GM12864 (cell line): ENCODE measurements at places on chromosomes 1 and 21.

DNA sequence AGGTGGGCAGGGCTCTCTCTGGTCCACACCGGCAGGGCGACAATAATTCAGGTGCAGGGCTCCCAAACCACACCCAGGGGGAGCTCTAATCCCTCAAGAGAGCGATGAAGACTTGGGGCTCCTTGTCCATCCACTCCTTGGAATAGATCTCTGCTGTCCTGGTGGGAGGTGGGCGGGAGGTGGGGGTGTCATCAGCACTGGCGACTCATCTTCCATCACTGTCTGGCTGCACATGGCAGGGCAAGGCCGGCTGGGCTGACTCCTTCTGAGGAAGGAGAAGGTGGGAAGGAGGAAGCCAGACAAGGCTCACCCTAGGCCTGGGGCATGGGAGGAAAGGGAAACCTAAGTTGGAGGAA, 29.3 kb downstream of the TNNT2 start:
- DNase-seq: peak; percentile 3

DNA sequence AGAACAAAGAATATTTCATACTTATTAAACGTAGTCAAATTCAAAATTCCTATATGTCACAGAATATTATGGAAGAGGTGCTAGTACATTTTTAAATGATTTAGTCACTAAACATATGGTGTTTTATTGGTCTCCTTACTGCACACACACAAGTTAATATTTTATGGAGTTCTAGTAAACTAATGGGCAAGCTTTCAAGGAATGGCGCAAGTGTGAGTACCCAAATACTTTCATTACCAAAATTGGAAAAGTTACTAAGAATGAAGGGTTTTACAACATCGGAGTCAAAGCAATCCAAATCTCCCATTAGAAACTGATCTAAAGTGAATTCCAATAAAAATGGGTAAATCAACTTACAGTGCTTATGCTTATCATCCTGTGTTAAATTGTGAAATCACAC, 921.9 kb downstream of the ADGRL2 start:
- DNase-seq: no peak

- DNase-seq: no peak
Measured at GRCh38 chr1:62209931-62210595, 15.4 kb downstream of the L1TD1 start.

DNA sequence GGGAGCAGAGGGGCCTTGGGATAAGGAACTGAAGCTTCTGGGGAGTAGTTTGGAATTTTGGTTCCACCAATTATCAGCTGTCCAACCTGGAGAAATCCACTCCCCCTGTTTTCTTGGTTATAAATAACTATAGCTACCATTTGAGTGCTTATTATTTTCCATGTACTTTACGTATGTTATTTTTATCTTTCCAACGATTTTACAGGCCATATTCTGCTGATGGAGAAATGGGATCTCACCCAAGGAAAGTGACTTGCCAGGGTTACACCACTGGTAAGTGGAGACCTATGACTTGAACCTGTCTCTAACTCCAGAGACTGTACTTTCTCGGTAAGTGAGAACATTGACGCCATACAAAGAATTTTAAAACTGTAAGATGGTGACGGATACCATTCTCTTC, 49.0 kb upstream of the CD34 start:
- no peak for DNase-seq

- DNase-seq: no peak
Measured at GRCh38 chr1:54577612-54578011, 29.6 kb downstream of the ACOT11 start.

GRCh38 chr1:117820096-117820495, 109.3 kb downstream of the GDAP2 start:
- DNase-seq: no peak

GRCh38 chr1:85274969-85275453, 1.4 kb downstream of the BCL10 start:
- no peak for DNase-seq

GRCh38 chr1:210301615-210302000, 27.1 kb upstream of the HHAT start:
- no peak for DNase-seq

DNA sequence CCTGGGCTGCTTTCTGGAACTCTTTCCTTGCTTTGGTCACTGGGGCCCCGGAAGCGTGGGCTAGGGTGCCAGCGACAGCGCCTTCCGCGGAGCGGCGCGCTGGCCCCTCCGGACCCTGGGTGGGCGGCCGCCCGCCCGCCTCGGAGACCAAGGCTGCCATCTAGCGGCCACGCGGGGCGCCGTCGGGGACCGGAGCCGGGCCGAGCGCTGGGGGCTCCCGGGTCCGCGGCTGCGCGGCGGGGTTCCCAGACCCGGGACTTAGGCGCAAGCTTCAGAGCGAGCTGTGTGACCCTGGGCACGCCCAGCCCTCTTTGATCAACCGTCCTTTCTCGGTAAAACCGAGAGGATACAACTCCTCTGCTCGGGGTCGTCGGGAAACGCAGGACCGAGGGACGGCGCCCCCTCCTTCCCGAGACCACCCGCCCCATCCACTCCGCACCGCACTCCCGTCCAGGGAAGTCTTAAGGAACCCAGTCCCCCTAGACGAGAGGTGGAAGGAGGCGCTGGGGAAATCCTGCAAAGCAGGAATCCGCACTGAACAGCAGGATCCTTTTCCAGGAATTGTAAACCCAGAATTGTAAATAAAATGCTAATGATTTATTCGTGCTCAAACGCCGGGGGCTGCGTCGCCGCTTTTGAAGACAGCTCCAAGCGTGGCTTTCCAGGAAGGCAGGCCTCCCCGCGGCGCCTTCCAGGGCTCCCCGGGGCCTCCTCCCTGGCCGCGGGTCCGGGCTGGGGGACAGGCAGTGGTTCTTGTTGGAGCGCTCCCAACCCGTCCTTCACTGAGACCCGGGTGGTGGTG, 41.2 kb downstream of the RRAGC start:
- DNase-seq: no peak

DNA sequence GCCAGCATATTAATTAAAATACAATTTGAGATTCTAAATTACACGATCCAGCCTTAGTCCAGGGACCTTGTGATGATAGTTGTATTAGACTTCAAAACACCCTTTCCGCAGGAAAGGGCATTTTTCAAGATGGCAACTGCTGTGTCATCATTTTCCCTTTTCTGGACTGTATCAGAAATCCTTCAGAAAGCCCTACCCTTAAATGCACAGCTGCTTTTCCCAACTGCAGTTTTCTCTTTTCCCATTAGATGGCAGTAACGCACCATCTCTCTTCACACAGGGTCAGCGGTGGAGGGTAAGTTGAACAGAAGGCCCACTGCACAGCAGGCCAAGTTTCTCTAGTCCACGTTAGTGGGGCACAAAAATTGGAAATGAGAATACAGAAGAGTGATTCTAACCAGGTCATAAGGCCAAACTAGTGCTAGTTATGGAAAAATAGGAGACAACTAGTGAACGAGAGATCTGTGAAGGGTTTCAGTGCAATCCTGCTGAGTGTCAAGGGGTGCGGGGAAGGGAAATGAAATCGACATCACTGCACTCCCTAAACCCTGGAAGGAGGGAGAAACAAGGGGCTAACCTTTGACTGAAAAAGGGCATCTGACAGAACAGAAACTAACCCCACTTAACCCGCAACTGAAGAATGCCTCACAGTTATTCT, 22.1 kb upstream of the TDRD10 start:
- peak; percentile 46 for DNase-seq

DNA sequence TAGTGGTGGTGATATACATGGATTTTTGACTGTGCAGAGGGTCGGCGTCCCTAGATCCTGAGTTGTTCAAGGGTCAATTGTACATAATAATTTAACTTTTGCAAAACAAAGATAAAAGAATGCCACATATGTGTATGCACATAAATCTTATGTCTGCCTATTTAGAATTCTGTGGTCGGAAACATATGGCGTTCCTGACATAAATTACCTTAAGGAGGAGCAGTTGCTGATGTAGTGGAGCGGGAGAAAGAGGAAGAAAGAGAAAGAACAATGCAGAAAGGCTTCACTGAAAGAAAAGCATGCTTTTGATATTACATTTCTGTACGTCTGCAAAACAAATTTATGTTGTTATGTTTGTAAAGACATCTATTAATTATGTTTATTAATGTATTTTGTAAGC, 40.0 kb downstream of the S1PR1 start:
- DNase-seq: no peak

DNA sequence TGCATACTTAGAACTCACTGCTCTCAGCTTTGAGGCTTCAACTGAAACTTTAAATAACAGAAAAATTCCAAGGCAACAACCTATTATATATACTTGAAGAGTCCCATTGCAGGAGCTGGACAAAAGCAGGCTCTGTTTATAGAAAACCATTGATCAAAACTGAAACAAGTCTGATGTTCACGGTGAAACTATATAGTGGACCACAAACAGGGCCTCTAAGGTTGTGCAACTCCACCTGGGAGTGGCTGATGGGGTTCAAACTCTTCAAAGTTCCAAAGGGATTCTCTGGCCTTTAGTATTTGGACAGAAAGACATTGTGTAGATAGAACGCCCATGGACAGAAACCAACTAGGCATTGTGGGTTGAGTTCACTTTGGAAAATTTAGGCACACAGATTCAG, 140.3 kb downstream of the ZC3H11B start:
- DNase-seq: no peak

DNA sequence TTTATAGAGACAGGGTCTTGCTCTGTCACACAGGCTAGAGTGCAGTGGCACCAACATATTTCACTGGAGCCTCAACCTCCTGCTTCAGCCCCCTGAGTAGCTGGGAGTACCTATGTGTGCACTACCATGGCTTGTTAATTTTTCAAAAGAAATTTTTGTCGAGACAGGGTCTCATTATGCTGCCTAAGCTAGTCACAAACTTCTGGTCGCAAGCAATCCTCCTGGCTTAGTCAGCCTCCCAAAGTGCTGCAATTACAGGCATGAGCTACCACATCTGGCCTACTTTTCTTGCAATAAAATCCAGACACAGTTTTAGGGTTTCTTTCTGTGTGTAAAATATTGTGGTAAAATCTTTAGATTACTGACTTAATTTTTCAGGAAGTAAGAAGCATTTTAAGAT, 27.9 kb upstream of the NTPCR start:
- DNase-seq: no peak
